Neural progenitor cell (in vitro differentiated cells): ENCODE measurements at places on chromosomes 6 and 20. TPM values are rescaled to one million over a fixed set of nuclear protein-coding genes. Genes with fewer than 3 reads are reported as not detected.

DNA sequence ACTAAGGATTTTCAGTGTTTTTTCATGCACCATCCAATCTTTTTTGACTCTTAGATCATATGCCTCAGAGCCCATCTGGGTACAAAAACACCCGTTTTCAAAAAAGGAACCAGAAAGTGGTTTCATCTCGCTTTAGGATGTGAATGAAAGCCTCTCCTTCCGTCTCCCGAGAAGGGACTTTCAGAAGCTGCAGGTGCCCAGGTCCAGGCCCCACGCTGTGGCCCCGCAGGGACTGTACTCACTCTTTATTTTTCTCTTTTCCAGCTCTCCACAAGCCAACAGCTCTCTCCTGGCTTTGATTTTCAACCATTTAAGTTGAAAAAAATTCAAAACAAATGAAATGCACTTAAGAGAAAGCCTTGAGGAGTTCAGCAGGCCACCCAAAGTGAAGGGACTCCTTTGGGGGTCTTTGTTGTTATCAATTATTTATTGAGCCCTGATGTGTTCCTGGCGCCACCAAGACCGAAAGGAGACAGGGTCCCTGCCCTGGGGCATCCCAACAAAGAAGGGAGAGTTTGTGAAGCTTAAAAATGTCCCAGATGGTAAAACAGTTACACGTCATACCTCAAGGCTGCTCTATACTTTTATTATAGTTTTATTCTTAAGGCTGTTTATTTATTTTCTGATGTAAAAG, 467.3 kb downstream of the PREX1 start:
- no peak overlapping the region for H3K4me3 ChIP-seq
- H3K27ac ChIP-seq: no peak overlapping the region
- H3K4me1 ChIP-seq: peaks cover 6% of the 10 kb centered on the region
- no peak for DNase-seq
- H3K36me3 ChIP-seq: no peaks in the 10 kb centered on the region
- H3K27me3 ChIP-seq: no peaks in the 10 kb centered on the region

The MDFI gene
- total RNA-seq: 29.5 and 87.4 TPM in 2 replicates

The PKHD1 gene
- total RNA-seq: 0.03 and 0.04 TPM in 2 replicates

The SYCP2 gene
- total RNA-seq: 0.06 and 0.88 TPM in 2 replicates

GRCh38 chr20:14672066-14672465, 334.7 kb upstream of the FLRT3 start:
- H3K4me1 ChIP-seq: no peaks in the 10 kb centered on the region
- no peak overlapping the region for H3K27ac ChIP-seq
- no peaks in the 10 kb centered on the region for H3K27me3 ChIP-seq
- no peaks in the 10 kb centered on the region for H3K36me3 ChIP-seq
- no peak for DNase-seq

DNA sequence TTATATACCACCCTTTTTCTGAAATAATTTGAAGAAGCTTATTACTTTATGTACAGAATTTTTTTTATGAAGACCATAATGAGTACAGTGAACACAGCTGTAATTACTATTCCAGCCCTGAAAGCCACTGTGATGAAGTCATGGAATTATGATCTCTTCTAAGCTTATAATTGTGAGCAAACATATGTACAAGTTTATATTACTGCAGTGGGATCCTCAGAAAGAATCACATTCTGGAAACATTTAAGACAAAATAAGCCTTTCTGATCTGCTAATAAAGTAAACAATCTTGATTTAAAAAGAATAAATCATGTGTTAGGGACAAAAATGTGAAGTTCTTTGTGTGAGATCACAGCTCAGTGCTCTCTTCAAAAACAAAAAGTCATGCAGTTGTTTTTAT, 560.4 kb downstream of the CD109 start:
- H3K27me3 ChIP-seq: no peaks in the 10 kb centered on the region
- no peaks in the 10 kb centered on the region for H3K4me1 ChIP-seq
- no peak overlapping the region for H3K4me3 ChIP-seq
- H3K27ac ChIP-seq: no peak overlapping the region
- no peak for DNase-seq
- no peaks in the 10 kb centered on the region for H3K36me3 ChIP-seq

GRCh38 chr6:105851113-105851580, 235.0 kb upstream of the PRDM1 start:
- H3K36me3 ChIP-seq: no peaks in the 10 kb centered on the region
- no peaks in the 10 kb centered on the region for H3K27me3 ChIP-seq
- peaks cover 22% of the 10 kb centered on the region for H3K4me1 ChIP-seq
- peak; percentile 77 for DNase-seq
- H3K27ac ChIP-seq: no peak overlapping the region
- no peak overlapping the region for H3K4me3 ChIP-seq

The HLA-DPA1 gene
- 1.5 and 2.8 TPM in 2 replicates for total RNA-seq

DNA sequence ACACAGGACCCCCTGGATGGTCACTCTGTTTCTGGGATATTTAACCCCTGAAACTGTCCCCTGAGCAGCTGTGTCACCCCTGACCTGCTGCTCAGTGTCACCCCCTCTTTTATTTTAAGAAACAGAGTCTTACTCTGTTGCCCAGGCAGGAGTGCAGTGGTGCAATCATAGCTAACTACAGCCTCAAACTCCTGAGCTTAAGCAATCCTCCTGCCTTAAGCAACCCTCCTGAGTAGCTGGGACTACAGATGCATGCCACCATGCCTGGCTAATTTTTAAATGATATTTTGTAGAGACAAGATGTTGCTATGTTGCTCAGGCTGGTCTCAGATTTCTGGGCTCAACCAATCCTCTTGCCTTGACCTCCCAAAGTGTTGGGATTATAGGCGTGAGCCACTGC, 21.5 kb upstream of the GTSF1L start:
- no peak for DNase-seq
- H3K27me3 ChIP-seq: no peaks in the 10 kb centered on the region
- no peak overlapping the region for H3K4me3 ChIP-seq
- H3K36me3 ChIP-seq: no peaks in the 10 kb centered on the region
- H3K4me1 ChIP-seq: no peaks in the 10 kb centered on the region
